Calu3 (cell line): ENCODE measurements at places on chromosomes 5 and 9.

DNA sequence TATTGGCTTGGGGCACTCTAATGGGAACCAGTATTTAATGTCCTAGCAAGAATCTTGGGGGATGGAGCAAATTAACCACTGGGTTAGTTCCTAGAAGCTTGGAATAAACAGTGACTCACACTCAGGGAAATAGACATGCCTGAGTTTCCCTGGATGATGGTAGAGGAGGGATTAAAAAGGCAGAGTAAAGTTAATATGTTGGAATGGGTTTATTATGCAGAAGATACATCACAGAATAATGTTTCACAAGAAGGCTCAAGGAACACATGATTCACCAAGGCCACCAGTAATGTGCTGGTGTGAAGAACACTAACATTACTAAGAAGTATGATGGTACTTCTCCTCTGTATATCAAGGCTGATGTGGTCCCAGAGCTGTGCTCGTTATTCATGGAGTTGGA is 752.9 kb upstream of the SEMA6A start:
- no peak for DNase-seq

GRCh38 chr9:16823906-16824305 is 46.6 kb downstream of the BNC2 start:
- no peak for DNase-seq

GRCh38 chr5:8949908-8950307 is 596.0 kb downstream of the SEMA5A start:
- DNase-seq: no peak

- DNase-seq: no peak
These were observed 742 bp downstream of the BHMT2 start for GRCh38 chr5:79070350-79070667.
